ENCODE measurements at places on chromosomes 4 and X.
A peak's percentile ranks its signal among the peaks of the same experiment; 100 is the strongest.

DNA sequence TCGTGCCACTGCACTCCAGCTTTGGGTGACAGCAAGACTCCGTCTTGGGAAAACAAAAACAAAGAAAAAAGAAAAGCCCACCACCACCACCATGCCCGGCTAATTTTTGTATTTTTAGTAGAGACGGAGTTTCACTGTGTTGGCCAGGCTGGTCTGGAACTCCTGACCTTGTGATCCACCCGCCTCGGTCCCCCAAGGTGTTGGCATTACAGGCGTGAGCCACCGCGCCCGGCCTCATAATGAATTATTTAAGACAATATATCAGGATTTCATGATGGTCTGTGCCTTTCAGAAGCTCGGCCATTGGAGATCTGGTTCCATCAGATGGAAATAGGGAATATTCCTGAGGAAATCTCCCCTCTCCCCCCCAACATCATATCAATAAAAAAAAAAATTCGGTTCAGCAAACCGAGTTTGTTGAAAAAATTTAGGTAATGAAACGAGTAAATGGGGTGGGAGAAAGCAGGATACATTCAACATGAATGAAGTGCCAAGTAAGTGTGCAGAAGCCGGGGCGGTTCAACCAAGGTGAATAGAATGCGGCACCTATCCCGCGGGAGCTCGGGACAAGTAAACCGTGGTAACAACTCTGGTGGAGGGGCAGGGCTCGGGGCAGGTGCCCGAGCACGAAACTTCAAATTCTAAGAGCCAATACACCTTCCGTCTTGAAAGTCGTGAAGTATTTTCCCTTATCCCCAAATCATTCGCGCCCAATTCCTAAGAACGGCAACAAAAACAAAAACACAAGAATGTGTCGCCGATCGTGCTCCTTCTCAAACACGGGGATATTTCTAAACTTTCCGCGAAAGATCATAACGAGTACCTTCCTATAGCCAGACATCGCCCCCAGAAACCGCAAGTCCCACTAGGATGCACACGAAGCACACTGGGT, 773 bp upstream of the TXLNG start:
- peak; percentile 22 for DNase-seq

GRCh38 chr4:8085491-8086117, 73.0 kb downstream of the ABLIM2 start:
- no peak for DNase-seq

DNA sequence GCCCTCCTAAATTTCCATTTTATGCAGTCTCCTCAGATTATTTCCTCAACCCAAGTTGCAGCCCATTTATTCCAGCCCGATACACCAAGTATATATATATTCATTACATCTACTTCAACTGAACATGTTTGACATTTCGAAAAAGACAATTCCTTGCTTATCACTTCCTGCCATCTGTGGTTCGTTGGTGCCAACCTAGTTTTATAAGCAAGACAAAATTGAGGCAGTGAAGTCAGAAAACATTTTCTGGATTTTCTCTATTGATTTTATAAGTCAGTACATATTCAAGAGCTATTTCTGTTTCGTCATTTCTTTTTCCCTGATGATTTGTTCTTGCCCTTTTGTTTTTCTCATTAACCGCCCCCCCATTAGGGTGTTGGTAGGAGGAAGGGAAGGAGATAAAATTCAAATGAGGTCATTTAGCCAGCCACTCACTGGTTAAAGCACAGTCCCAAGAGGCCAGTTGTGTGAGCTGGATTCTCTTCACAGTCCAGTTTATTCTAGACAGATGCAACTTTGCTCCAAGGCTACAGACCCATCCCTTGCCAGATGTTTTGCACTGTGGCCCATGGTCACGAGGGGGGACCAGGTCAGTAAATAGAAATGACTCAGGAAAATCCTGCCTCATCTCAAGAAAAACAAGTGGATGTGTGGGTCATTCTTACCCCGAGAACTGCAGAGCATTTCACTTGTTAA, 20.3 kb upstream of the VEGFD start:
- DNase-seq: no peak

DNA sequence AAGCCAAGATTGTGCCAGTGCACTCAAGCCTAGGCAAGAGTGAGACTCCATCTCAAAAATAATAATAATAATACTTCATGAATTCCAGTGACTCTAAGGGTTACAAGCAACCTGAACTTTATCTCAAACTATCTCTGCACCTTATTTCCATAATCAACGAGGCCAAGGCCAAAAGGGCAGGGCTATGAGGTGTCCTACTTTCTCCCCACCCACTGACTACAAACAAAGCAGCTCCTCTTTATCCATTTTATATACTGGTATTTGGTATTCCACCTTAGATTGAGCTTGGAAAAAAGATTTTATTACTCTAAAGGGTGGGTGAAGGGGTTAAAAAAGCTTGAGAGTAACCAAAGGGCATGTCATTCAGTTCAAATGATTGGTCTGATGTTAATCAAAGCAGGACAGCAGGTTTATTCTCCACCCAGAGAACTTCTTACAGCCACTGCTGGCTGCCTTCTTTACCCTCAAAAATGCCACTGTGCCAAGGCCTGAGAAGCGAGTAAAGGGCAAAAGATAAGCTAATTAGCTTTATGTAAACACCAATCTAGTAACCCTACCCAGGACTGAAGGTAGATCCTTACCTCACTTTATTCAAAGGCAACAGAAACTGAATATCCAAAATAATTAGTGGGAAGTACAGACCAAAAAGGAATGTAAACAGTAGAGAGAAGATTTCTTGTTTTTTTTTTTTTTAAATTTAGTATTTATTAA, 28.2 kb downstream of the APOO start:
- DNase-seq: no peak

DNA sequence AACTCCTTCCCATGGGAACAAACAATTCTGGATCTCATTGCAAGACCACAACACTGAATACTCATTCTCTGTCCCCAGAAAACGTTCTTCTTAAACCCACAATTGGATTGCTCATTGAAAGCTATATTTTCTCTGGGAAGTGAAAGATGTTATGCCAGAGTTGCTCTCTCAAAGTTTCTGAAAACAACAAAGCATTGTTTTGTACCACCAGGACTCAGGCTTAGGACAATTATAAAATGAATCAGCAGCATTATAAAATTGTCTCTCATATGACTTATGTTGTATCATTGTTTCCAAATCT, 26.5 kb downstream of the TFDP3 start:
- DNase-seq: no peak

DNA sequence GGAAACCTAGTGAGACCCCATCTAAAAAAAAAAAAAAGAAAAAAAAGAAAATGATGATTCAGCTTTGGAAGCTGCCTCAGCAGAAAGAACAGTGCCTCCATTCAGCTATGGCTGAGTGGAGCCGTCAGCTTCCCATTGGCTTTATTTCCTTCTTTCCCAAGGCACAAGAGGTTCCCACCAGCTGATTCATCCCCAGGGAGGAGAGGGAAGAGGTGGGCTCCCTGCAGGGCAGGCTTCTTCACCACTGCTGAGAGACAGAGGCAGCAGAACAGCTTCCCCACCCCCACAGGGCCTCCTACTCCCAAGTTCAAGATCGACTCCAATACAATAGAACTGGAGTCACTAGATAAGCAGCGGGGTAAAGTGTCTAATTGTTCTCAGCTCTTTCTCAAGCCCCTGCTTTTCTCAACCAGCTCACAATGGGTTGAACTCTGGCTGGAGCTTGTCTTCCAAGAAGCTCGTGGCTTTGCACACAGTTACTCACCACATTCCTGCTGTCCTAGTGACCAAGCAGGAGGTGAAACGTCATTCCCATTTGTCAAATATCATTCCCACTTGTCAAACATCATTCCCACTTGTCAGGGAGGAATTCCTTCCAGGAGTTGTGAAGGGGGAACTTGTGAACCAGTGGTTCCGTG, 47.8 kb downstream of the FHDC1 start:
- no peak for DNase-seq
